ENCODE measurements at places on chromosomes 12 and 14.

GRCh38 chr14:90654831-90655276 is 161.4 kb downstream of the TTC7B start:
- DNase-seq: no peak

- no peak for DNase-seq
Observed at GRCh38 chr12:85374981-85375380, 95.0 kb downstream of the ALX1 start.

DNA sequence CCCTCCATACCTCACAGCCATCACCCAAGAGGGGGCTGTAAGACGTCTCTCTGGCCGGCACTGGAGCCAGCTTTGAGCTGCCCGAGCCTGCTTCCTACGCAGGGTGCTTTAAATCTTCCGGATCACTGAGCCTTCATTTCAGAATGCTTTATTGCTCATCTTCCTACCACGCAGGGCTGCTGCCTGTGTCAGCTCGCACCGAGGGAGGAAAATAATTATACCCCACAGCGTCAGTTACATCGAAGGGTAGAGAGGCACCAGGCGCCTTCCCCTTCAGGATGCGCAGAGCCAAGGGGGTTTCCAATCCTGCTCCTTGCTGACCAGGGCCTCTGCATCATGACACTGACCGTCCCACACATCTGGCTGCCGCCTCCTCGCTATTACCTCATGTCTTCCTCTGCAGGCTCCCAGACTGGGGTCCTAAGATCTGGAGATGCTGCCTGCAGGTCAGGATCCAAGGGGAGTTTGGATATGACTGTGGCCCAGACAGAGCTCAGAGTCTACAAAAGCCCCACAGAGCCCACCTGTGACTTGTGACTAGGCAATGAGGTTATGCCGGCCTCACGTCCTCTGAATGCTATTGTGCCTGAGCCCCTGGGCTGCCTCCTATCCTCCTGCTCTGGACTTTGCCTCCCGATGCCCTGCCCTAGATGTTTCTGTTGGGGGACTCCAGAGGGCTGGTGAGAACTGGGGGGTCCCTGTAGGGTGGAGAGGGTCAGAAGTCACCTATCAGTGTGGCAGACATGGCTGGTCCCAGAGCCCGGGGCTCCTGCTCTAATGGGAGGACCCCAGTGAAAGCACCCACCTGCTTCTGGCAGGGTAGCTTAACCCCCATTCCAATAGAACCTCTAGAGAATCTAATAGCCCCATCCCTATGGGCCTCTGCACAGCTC is 220.3 kb upstream of the RTL1 start:
- DNase-seq: no peak

GRCh38 chr12:99066726-99067125 is 421.6 kb downstream of the APAF1 start:
- DNase-seq: no peak

DNA sequence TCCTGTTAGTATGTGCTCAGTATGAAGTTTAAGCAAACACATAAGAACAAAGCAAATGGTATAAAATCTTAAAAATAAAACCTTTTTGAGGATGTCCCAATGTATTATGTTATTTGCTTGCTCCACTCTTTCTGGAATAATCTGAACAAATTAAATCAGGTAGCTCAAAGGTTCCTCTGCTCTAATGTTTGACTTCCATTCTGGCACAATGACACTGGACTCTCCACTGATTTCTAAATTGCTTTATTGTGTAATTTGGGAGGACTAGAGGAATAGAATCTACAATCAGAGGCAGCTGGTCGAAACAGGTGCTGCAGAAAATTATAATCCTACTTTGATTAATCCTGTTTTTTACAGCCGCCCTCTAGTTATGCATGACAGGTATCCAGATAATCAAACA is 523.7 kb upstream of the FOXG1 start:
- DNase-seq: no peak

Data from esophagus squamous epithelium (tissue), 5 donors.